NCI-H1694 (cell line): ENCODE measurements at places on chromosomes 7 and 10.

GRCh38 chr7:101161692-101162471 lies 3.5 kb downstream of the VGF start:
- DNase-seq = no peak

DNA sequence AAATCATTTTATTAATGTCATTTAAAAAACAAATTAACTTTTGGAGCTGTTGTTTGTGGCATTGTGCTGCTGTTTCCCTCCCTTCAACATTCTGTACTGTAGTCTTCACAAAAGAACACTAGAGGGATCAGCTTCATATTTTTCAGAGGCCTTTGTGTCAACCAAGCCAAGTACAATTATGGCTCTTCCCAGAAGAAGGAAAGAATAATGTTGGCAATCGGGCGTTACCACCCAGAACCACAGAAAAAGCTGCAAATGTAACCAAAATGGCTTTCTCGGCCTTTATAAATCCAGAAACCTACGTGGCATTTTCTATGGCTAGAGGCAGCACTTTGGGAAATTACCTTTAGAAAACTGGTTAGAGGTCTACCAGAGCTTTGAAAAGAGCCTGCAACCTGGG lies 98.8 kb upstream of the COL1A2 start:
- peak; percentile 61 for DNase-seq

DNA sequence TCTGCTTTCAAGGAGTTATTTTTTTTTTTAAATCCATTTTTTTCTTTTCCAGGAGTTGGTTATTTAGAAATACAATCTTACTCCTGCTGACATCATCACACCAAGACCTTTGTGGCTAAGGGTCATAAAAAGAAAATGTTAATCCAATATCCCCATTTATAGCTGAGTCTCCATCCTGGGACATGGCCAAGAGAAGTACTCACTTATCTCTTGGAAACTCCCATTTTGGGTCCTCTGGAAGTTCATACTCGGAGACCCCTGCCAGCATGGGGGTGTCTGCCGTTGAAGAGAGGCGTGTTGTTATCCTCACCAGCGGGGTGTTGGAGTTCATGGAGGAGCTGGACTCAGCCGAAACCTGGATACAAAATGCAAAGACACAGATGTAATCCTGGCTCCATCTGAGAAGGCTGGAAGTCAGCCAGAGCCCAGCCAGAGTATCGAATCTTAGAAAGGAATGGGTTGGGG lies 94.6 kb downstream of the FGFR2 start:
- no peak for DNase-seq

DNA sequence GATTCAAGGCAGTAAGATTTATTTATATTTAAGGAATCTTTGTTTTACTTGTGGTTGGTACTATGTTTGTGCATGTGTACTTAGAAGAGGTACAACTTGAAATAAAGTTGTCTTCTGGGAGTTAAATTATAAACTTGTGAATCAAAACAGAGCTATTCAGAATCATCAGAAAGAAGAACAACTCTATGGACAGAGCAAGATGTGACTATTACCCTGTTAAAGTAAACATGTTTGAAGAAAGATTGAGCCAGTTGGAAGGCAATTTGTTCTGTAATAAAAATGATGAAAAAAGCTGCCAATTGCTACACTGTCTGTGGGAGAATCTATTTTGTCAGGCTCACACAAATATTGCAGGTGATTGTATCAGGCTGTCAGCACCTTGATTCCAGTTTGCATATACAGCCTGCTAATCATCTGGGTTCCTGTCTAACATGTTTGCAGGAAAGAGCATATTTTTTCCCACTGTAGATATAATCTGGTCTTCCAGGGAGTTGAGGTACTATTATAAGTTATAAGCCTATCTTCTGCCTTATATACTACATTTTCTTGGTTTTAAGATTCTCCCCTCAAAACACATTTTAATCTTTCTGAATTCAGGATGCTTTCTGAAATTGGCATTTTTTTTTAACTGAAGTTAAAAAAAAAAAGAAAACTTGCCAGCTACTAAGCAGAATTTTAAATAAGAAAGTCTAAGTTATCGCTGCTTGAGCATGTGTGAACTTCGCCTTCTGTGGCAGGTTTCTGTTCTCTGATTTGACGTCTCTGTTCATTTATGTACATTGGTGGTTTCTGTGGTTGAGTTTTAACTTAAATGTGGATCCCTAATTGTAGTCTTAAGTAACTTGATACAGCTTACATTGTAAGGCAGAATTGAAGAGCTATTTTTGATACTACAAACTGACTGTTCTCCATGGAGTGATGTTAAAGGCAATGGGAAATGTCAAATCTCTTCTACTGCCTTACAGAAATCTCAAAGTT lies 46.0 kb downstream of the ZNRF2 start:
- no peak for DNase-seq

- DNase-seq = no peak
These were observed 105.1 kb upstream of the SORCS1 start for GRCh38 chr10:107269626-107270025.

DNA sequence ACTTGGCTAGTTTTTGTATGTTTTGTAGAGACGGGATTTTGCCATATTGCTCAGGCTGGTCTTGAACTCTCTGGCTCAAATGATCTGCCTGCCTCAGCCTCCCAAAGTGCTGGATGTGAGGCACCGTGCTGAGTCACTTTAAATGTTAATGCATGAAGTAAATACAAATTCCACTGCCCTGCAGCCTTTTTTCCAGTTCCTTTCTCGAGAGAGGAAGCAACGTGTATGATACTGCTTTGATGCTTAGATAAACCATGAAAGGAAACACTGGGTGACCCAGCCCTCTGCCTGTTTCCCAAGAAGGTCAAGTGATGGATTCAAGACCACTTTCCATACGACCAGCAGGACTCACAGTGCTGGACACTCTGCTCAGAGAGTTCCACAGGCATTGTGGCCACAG lies 11.3 kb upstream of the MRPS24 start:
- no peak for DNase-seq

GRCh38 chr10:129386415-129387257 lies 80.4 kb upstream of the MGMT start:
- DNase-seq = no peak

DNA sequence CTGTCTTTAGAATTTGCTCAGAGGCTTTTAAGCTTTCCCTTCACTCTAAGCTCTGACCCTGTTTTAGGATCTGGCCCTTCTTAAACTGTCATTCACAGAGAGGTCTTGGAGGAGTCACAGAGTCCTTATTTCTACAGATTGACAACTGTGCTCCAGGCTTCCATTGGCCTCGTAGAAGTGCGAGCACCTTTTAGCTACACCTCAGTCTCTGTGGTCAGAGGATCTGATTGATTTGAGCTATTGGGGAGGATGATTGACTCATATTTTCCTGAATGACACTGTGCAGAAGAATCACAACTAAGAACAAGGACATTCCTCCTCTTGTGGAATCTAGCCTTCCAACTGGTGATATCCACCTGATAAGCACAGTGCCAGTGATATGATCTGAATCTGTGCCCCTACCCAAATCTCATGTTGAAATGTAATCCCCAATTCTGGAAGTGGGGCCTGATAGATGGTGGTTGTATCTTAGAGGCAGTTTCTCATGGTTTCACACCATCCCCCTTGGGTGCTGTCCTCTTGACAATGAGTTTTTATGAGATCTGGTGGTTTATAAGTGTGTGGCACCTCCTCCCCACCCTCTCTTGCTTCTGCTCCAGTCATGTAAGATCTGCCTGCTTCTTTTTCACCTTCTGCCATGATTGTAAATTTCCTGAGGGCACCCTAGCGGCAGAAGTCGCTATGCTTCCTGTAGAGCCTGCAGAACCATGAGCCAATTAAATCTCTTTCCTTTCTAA lies 3.2 kb downstream of the CYP3A7 start:
- DNase-seq = no peak

GRCh38 chr10:107915215-107915610 lies 750.7 kb upstream of the SORCS1 start:
- no peak for DNase-seq

GRCh38 chr7:41125343-41125742 lies 577.5 kb downstream of the INHBA start:
- no peak for DNase-seq
